Stimulated activated CD4-positive, alpha-beta T cell treated with anti-CD3 and anti-CD28 coated beads, Interleukin-15, amount 100 ng/mL, for 1 hour (primary cell): ENCODE measurements at places on chromosomes 6 and 20.

DNA sequence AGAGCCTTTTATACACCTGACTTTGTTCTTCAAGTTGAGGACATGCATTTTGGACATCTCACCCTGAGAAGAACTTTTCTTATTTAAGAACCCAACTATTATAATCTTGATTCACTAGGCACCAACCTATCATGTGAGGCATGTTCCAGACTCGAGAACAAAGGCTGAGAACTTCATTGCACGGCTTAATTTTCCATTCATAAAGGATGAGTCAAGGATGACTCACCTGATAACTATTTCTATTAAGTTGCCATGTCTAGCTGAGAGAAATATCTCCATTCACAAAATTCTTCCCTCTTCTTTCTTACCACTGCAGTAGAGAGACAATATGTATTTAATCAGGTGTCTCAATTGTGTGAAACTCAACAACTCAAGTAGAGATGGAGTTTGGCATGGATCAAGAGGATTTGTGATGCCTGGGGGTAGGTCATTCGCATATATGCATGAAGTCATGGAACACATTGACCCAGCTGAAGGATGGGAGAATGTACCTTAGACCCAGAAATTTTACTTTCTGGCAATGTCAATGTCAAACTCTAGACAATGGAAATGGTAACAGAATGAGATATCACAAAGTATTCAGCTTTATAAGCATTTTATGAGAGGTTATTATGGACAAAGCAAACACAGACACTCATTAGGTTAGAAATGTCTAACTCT is 208.7 kb upstream of the PRND start:
- DNase-seq: no peak

DNA sequence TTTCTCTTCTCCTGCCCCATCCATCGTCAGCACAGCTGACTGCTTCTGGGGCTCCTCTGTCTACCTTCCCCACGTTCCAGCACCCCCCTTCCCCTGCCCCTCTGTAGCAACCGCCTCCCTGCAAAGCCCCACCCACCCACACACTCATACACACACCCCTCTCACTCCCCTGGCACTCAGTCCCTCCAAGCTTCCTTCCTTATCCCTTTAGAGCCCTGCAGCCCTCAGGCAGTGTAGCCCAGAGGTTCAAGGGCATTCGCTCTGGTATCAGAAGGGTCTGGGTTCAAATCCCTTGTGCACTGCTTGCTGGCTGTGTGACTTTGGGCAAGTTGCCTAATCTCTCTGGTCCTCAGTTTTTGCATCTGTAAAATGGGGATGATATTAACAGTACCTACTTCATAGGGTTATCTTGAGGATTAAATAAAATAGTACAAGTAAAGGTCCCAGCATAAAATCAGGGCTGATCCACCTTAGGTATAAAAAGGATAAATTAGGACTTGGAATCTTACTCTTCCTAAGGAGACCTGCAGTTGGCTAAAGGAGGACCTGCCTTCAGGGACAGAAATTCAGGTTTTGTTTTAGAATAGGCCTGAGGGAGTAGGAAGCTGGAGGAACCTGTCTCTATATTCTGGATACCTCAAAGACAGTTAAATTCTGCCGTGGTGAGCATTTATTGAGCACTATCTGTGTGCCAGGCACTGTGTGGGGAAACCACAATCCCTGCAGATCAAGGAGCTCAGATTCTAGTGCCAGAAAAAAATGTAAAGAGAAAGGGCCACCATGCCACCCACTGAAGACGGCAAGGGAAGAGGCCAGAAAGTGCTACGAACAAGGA is 94.1 kb downstream of the SNX5 start:
- DNase-seq: no peak

GRCh38 chr20:2801286-2801728 is 880 bp upstream of the CPXM1 start:
- DNase-seq: no peak

GRCh38 chr6:48747040-48747439 is 636.0 kb upstream of the PTCHD4 start:
- no peak for DNase-seq

GRCh38 chr6:126625019-126625418 is 285.1 kb downstream of the CENPW start:
- no peak for DNase-seq

- no peak for DNase-seq
Observed at GRCh38 chr6:15430931-15431405, 185.1 kb downstream of the JARID2 start.

DNA sequence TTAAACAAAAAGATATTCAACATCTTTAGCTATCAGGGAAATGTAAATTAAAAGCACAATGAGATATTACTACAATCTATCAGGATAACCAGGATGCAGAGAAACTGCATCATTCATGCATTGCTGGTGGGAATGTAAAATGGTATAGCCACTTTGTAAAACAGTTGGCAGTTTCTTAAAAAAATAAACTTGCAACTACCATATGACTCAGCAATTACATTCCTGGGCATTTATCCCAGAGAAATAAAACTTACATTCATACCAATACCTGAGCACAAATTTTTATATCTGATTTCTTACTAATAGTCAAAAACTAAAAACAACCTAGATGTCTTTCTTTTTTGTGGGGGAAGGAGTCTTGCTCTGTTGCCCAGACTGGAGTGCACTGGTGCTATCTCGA is 190.3 kb upstream of the TAB2 start:
- no peak for DNase-seq

GRCh38 chr6:169391473-169392071 is 137.9 kb upstream of the THBS2 start:
- DNase-seq: no peak

- DNase-seq: no peak
Observed at GRCh38 chr6:43628393-43629103, 516 bp downstream of the GTPBP2 start.
